ENCODE measurements at places on chromosomes 4 and X.
A peak's percentile ranks its signal among the peaks of the same experiment; 100 is the strongest.

DNA sequence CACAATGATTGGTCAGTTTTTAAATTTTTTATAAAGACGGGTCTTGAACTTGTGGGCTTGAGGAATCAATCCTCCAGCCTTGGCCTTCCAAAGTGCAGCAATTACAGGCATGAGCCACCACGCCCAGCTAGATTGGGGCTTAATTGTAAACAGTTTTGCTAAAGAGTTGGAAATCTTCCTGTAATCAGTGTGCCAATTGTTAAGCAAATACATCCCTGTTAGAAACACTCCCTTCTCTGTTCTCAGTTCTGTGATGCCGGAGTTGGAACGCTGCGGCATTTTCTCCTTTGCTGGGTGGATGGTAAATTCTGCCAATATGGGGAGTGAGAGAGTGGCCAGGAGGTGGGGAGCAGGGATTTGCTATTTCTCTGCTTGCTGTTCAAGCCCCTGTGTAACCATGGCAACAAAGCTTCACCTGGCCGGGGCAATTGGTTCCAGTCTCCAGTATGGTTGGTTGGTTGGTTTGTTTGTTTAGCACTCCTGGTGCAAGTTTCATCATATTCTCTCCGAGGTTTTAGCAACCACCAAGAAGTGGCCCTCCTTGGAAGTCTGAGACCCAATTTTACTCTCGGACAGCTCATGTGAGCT, 3.0 kb upstream of the SPATA4 start:
- DNase-seq, result no peak

GRCh38 chrX:112867570-112867969, 26.9 kb upstream of the AMOT start:
- DNase-seq, result no peak

DNA sequence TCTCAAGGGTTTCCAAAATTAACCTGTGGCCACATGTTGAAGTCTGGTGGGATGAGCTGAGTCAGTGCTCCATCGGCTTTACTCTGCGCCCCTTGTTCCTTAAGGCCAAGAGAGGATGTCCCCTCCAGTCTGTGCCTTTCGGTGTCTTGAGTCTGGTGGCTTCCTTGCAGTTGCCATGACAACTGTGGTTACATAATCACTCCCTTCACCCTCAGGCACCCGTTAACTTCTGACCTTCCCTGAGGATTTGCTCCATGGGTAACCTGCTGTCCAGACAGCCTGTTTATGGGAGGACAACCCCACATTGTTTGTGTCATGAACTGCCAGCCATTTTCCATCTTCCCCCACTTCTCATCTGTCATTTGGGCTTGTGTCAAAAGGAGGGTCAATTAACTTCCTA, 401.1 kb upstream of the LCORL start:
- no peak for DNase-seq

- no peak for DNase-seq
These were observed 126.3 kb downstream of the PRDM5 start for GRCh38 chr4:120796271-120796670.

GRCh38 chrX:150454083-150454482, 91.0 kb downstream of the MAMLD1 start:
- DNase-seq, result no peak

- DNase-seq, result peak; percentile 9
These were observed 101.3 kb downstream of the TBL1X start for GRCh38 chrX:9566150-9566621.
